Cortex of kidney (tissue), 1 donor: ENCODE measurements at places on chromosomes 4 and X.

DNA sequence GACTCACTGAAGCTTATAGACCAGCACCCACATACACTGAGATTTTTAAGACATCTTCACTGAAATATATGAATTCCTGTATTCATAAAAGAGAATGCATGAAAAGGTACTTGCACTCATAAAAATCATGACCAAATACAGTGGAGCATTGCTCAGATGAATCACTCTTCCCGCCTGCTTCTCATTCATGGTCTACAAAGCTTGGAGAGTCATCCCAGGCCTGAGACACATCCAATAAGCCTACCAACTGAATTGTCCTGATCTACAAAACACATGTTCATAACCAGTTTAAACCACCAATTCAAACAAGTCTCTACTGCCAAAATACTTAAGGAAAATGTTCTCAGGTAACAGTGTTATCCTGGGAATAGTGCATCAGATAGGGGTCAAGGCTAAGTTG lies 38.1 kb downstream of the PROM1 start:
- no peak for DNase-seq

GRCh38 chr4:88320224-88320779 lies 35.9 kb upstream of the PPM1K start:
- DNase-seq: no peak

DNA sequence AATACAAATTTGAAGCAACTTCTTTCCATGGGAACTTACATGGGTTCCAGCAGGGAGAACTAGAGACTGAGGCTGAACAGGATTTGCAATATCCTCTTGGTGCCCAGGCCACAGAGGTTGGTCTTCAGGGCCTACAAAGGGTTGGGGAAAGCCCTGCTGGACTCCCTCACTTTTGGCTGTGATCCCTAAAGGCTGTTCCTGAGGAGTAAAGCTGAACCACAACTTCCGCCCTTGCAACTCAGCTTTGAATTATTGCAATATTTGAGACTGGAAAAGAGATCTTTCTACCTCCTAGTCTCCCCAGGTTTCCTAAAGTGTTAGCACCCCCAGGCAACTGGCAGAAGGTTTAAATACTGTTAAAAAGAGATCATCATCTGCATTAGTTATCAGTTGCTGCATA lies 26.9 kb downstream of the DCHS2 start:
- DNase-seq: no peak

GRCh38 chr4:153572609-153573008 lies 106.4 kb downstream of the TMEM131L start:
- no peak for DNase-seq

DNA sequence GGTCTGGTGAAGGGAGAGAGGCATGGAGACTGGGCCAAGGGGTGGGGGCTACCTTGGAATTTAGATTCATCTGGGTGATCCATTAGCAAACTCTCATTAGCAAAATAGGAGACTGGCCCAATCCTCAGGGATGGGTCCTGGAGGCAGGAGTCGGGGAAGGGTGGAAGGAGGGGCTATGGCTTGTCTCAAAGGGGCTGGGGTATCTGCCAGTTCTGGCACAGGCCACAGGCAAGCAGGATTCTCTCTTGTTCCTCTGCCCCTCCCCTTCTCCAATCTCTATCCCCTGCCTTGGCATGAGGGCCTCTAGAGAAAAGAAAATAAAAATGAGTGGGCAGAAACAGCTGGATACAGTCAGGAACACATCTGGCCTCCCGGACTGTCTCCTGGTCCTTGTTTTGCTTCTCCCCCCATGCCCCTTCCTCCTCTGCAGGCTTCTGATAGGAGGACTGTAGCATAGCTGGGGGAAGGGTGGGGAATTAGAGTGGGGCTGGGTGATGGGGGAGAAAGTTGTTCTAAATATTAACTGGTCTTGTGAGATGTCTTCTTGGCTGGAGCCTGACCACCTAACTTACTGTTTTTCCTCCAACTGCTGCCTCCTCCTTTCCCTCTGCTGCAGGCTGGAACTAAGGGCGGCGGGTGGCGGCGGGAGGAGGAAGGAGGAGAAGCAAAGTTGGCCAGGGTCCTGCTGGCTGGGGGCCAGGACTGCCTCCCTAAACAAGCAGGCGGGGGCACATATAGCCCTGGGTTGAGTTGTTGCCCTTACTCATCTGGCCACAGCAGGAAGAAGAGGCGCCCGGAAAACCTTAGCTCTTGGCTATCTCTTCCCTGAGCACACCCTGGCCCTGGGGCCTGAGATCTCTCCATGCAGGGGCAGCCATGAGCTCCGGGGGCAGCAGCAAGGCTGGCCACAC lies 53.3 kb upstream of the LAS1L start:
- DNase-seq: no peak

- DNase-seq: no peak
Observed at GRCh38 chr4:176981551-176981950, 188.8 kb upstream of the VEGFC start.
